ENCODE measurements at places on chromosomes 6 and 20.

DNA sequence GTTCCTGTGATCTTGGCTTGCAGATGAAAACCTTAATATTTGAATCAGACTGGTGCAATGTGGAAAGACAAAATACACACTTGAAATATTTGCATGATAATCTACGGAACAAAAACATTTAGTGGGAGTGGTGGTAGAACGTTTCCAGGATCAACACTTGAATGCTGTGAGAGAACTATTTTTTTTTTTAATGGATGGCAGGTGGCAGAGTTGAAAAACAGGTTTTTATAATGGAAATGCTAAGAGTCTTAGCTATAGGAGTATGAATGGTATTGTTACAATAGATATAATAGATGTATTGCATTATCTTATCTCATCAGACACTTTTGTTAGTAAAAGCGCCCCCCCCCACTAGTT lies 49.2 kb downstream of the CDKAL1 start:
- DNase-seq: no peak

DNA sequence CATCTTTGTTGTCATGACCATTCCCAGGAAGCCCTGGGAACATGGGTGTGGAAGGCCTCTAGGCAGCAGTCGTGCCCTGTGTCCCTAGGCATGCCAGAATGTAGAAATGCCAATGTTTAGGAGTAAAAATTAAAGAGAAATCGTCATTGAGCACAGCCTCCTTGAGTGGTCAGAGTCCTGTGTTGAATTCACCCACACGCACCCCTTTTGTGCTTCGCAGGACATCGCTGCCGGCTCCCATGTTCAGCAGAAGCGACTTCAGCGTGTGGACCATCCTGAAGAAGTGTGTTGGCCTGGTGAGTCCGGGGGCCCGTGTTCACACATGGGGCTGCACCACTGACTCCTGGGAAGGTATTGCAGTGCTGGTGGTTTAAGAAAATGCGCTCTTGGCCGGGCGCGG lies 25.1 kb downstream of the OSBPL2 start:
- no peak for DNase-seq

GRCh38 chr6:151553416-151554165 lies 59.8 kb downstream of the CCDC170 start:
- DNase-seq: no peak

- DNase-seq: no peak
These were observed 157.9 kb downstream of the OGFRL1 start for GRCh38 chr6:71446470-71446869.

DNA sequence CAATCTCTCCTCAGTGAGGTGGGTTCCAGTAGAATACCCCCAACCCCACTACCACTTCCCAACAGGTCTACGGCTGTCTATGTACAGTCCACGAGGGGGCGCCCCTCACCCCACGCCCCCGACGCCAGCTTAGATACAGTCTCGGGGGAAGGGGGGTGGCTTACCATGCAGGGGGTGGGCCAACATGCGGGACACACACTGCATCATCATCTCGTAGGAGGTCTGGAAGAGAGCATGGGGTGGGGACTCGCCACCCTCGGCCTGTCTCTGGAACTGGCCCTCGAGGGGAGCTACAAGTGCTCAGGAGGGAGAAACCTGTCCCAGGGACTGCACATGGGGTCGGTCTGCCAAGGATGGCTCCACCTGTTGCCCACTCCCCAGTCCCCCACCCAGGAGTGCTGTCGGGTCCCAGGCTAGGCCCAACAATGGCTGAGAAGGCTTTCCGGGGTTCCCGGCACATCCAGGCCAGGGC lies 8.5 kb downstream of the MTCH1 start:
- peak; percentile 32 for DNase-seq

DNA sequence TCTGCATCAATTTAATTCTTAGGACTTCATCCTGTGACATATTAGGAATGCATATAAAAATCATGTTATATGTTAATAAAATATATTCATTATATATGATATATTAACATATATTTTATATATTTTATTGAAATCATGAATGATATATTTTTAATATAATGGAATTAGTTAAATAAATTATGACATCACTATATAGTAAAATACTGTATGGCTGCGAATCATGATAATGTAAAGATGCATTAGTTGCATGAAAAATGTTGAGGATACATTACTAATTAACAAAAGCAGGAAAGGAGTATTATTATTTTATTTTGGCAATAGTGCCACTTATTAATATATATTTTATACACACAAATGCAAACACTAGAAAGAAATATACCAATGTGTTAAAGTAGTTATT lies 8.4 kb upstream of the RNF217 start:
- DNase-seq: no peak

GRCh38 chr6:159808647-159809046 lies 8.6 kb downstream of the PNLDC1 start:
- DNase-seq: no peak

DNA sequence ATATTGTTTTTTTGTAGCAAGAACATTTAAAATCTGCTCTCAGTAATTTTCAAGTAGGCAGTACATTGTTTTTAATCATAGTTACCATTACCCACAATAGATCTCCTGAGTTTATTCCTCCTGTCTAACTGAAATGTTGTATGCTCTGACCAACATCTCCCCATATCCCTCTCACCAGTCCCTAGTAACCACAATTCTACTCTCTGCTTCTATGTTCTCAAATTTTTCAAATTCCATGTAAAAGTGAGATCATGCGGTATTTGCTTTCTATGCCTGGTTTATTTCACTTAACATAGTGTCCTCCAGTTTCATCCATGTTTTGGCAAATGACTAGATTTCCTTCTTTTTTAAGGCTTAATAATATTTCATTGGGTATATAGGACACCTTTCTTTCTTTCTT lies 300.5 kb downstream of the KCNQ5 start:
- DNase-seq: no peak

DNA sequence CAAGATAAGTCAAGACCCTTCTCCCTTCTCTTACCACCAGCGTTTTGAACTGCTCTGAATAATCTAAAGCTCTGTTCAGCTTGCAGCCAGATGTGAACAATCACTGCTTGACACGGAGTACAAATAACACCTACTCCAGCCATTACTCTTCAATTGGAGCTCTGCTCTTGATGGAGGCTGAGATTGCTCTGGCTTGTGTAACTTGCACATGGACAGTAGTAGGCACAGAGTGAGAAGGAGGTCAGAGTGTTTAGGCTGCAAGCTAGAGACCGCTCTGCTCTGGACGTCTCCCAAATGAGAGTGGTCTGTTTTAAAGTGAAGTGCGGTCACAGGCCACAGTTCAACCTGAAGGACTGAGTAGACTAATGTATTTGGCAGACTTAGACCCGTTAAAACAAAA lies 158.3 kb downstream of the HDGFL1 start:
- DNase-seq: no peak

GRCh38 chr6:68013780-68014515 lies 621.1 kb upstream of the ADGRB3 start:
- DNase-seq: no peak

GRCh38 chr6:50961611-50962010 lies 142.9 kb downstream of the TFAP2B start:
- no peak for DNase-seq

- no peak for DNase-seq
These were observed 107.4 kb downstream of the B3GAT2 start for GRCh38 chr6:70849348-70850069.

DNA sequence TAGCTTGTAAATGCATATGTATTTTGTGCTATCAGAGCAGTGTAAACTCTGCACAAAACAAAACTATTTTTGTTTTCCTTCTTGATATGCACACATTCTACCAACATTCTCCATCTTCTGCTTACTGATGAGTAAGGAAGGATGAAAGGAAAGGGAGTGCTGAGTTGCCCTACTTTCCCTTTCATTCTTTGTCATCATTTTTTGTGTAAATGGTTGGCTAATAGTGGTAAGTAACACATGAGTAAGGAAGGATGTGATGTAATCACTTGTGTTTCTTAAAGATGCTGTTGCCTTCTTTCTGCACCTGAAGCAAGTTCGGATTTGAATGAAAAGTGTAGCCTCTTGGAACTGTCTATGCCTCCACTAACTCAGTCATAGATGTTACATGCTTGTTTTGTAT lies 4.6 kb upstream of the REV3L start:
- peak; percentile 55 for DNase-seq

GRCh38 chr6:41336824-41337223 lies 1.4 kb downstream of the NCR2 start:
- no peak for DNase-seq

DNA sequence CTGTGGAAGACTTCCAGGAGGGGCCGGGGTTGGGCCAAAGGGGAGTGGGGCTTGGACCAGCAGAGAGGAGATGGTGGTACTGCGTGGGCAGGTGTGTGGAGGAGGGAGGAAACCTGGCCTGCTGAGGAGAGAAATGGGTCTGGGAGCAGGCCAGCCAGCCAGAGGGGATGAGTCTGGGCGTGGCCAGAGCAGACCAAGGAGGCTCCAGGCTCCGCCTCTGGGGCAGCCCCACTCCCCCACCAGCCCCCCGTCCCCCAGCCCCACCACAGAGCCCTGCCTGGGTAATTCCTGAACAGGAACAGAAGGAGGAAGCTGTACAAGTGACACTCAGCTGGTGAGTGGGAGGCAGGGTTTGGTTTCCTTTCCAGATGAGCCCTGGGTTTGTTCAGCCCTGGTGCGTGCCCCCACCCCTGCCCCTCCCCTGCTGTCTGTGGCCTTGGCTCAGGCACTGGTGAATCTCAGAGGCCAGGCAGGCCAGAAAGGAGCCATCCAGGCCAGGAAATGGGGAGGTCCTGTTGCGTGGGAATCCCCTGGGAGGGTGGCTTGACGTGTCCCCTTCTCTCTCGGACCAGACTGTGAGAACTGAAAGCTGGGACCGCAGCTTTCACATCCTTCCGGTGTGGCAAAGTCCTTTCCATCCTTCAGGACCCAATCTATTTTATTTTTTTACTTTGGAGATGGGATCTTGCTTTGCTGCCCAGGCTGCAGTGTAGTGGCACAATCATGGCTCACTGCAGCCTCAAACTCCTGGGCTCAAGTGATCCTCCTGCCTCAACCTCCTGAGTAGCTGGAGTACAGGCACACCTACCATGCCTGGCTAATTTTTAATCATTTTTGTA lies 9.4 kb upstream of the SRC start:
- DNase-seq: peak; percentile 86

DNA sequence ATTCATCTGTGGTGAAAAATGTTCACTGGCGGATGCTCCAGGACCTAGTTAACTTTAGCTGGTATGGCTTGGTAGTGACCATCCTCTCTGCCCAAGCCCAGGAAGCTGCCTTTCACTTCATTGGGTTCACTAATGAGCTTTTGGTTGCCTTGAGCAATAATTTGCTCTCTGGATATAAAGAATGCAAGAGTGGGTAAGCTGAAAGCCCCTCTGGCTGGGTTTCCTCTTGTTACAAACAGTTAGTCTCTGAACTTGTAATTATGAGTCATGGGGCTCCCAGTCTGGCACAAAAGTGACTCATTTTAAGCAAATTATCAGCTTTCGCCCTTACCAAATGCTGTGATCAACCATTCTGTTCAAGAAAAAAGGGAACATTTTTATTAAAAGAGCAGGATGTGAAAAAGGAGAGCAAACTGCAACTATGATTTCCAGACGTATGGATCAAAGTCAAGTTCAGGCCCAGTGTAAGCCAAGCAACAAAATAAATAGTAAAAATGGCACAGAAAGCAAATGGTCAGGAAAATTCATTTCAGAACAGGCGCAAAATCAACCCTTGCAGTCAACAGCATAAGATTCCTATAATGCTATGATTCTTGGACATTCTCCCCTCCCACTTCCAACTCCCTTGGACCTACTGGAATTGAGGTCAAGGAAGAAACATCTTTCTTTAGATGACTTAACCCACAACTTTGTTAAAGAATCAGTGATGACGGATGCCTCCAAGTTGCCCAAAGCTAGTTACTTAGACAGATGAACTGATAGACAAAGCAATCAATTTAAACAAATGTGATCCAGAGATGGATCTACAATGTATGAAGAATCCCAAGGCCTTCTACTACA lies 130.0 kb upstream of the KCNK16 start:
- no peak for DNase-seq

GRCh38 chr20:10129749-10130148 lies 88.9 kb upstream of the SNAP25 start:
- no peak for DNase-seq

DNA sequence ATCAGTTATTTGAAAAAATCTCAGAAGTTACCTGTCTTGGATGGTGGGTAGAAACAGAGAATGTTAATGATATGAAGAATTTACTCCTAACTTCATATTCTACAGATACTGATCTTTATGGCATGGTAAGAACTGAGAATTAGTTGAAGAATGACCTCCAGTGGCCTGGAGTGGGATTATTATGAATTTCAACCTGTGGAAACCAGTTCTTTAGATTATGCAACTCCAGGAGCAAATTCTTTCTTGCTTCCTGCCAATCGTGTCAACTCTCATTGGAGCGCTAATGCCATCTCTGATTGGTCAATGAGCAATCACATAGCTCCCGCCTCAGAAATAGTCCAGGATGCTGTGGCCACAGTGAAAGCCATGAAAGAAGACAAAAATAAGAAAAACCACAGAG lies 40.6 kb downstream of the LYRM2 start:
- DNase-seq: no peak

GRCh38 chr6:155530219-155530834 lies 74.7 kb upstream of the NOX3 start:
- peak; percentile 35 for DNase-seq

GRCh38 chr20:1191299-1191698 lies 6.5 kb upstream of the TMEM74B start:
- no peak for DNase-seq

DNA sequence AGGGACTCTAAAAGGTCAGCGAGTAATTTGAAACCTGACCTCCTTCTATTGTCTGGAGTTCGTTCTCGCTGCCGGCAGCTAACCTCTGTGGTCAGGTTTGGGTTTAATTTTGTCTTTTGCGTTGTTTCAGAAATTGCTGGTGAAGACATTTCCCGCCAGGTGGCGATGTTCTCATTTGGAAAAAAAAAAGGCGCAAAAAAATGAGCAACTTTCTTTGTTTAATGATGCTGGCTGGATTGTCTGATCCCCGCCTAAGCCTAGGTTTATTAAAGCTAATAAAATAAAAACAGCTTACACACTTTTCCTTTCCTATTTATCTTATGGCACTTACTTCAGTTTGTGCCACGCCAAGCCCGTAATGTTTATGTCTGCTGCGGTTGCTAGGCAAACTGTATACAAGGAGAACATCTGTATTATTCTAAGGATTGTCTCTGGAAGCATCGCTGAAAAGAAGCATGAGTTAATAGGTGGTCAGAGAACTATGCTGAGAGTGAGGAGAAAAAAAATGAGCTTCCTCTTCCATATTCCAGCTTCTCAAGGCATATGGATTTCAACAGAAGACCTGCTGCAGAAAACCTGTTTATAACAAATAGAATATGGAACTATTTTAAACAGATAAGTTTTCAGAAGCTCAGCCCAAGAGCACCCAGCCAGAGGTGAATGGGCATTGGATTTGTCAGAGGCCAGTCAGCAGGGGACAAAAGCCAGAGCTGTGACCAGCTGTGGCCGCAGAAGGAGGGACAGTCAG lies 205.7 kb downstream of the DOK5 start:
- DNase-seq: peak; percentile 28

All from GM13977 (cell line).